ENCODE measurements at places on chromosomes 2 and 18. TPM values are rescaled to one million over a fixed set of nuclear protein-coding genes. Genes with fewer than 3 reads are reported as not detected.
A peak's percentile ranks its signal among the peaks of the same experiment; 100 is the strongest.

- H3K27ac ChIP-seq = no peak overlapping the region
- no peak for DNase-seq
- no peaks in the 10 kb centered on the region for H3K4me1 ChIP-seq
- H3K36me3 ChIP-seq = no peaks in the 10 kb centered on the region
- no peak overlapping the region for H3K4me3 ChIP-seq
- no peaks in the 10 kb centered on the region for H3K27me3 ChIP-seq
Measured at GRCh38 chr2:6814312-6814711, 51.4 kb downstream of the CMPK2 start.

- no peak overlapping the region for H3K27ac ChIP-seq
- DNase-seq = no peak
- no peaks in the 10 kb centered on the region for H3K27me3 ChIP-seq
- no peaks in the 10 kb centered on the region for H3K36me3 ChIP-seq
Measured at GRCh38 chr2:9032121-9032520, 28.6 kb upstream of the MBOAT2 start.

- H3K4me3 ChIP-seq = no peak overlapping the region
- peaks cover 24% of the 10 kb centered on the region for H3K27me3 ChIP-seq
- no peaks in the 10 kb centered on the region for H3K36me3 ChIP-seq
- DNase-seq = peak; percentile 27
Measured at GRCh38 chr2:120445449-120446143, 99.7 kb downstream of the INHBB start.

DNA sequence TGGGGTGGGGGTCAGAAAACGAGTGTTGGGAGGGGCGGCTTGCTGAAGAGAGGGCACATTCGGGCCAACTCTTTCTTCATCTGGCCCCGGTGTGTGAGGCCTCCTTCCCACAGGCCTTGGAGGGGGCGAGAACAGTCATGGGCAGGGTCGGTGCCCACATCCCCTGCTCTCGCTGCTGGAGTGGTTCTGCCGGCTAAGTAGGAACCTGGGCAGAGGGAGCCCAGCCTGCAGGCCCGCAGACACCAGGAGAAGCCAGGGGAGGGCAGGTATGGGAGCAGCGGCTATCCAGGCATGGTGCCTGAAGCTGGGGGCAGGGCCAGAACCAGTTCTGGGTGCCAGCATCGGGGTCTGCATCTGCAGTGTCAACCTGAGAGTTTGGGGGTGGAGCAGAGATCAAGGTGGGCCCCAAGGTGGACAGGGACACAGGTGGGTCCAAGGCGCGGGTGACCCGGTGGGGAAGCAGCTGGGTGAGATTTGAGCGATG lies 46.6 kb upstream of the HPCAL1 start:
- H3K4me1 ChIP-seq = no peaks in the 10 kb centered on the region
- DNase-seq = no peak
- no peaks in the 10 kb centered on the region for H3K27me3 ChIP-seq
- H3K36me3 ChIP-seq = no peaks in the 10 kb centered on the region
- H3K27ac ChIP-seq = no peak overlapping the region
- H3K4me3 ChIP-seq = no peak overlapping the region

GRCh38 chr2:214450118-214450894 lies 39.5 kb downstream of the VWC2L start:
- H3K27ac ChIP-seq = no peak overlapping the region
- H3K4me1 ChIP-seq = no peaks in the 10 kb centered on the region
- no peaks in the 10 kb centered on the region for H3K36me3 ChIP-seq
- H3K27me3 ChIP-seq = no peaks in the 10 kb centered on the region

DNA sequence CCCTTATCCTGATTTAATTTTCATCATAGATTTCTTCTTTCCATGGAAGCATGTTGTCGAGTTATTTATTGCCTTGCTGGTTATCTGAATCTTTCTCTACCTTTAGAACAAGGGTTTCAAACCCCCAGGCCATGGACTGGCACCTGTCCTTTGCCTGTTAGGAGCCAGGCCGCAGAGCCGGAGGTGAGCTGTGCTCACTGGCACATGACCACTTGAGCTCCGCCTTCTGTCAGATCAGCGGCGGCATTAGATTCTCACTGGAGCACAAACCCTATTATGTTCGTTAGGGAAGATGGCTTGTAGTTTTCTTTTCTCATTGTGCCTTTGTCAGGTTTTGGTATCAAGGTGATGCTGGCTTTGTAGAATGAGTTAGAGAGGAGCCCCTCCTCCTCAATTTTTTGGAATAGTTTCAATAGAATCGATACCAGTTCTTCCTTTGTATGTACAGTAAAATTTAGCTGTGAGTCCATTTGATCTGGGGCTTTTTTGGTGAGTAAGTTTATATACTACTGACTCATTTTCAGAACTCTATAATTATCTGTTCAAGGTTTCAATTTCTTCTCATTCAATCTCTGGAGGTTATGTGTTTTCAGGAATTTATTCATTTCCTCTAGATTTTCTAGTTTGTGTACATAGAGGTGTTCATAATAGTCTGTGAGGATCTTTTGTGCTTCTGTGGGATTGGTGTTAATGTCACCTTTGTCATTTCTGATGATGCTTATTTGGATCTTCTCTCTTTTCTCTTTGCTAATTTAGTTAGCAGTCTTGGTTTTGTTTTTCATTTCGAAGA lies 668.0 kb upstream of the FAM98A start:
- no peaks in the 10 kb centered on the region for H3K36me3 ChIP-seq
- H3K27me3 ChIP-seq = no peaks in the 10 kb centered on the region
- no peaks in the 10 kb centered on the region for H3K4me1 ChIP-seq

Gene PAX8
- 0.48 TPM for total RNA-seq

- no peaks in the 10 kb centered on the region for H3K4me1 ChIP-seq
- no peaks in the 10 kb centered on the region for H3K27me3 ChIP-seq
- H3K27ac ChIP-seq = no peak overlapping the region
Measured at GRCh38 chr18:24326211-24326610, 71.4 kb downstream of the OSBPL1A start.

DNA sequence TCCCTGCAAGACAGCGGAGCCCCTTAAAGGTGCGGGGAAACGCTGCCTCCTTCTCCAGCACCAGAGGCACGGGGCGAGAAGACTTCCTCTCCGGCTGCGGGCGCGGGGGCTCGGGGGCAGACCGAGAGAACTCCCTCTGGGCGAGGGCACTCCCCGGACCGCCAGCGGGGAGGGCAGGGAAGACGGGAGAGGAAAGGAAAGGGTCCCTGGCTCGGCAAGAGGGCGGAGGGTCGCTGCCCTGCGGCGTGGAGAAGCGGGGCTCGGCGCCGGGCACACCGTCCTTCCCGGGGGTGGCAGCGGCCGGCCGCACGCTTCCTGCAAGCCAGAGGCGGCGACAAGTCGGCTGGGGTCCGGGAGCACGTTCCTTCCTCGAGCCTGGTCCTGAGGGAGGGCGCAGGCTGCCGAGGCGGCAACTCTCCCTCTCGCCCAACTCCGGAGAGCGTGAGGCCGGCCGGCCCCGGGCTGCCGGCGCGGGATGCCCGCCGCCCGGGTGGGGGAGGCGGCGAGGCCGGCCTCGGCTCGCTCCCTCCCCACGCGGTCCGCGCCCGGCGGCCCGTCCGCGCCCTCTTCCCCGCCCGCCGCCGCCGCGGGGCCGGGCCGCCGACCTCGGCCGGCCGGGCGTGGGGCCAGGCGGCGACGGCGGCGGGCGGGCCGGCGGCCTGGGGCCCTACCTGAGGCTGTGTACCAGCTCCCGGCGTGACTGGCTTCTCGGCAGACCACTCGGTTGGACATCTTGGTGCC lies 1.1 kb downstream of the MEMO1 start:
- H3K27me3 ChIP-seq = no peaks in the 10 kb centered on the region
- H3K4me3 ChIP-seq = peak overlapping the region; percentile 74
- no peaks in the 10 kb centered on the region for H3K36me3 ChIP-seq
- H3K4me1 ChIP-seq = peaks cover 10% of the 10 kb centered on the region

Gene ERFE
- 1.4 TPM for total RNA-seq

DNA sequence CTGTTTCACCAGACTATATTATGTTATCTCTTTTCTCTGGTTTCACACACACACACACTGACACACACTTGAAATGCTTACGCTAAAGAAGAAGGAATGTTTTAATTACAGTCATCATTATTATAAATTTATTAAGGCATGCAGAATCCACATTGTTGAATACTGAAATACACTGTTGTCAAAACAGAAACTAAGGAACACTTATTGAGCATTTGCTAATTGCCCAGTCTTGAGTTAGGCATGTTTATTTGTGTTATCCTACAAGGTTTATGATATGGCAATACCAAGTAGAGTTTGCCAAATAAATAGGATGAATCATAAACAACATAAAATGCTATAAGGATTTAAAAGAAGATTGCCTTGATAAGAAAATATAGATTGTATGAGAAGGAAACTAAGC lies 917.0 kb upstream of the PIK3C3 start:
- H3K4me1 ChIP-seq = no peaks in the 10 kb centered on the region
- no peaks in the 10 kb centered on the region for H3K27me3 ChIP-seq
- no peak for DNase-seq
- H3K4me3 ChIP-seq = no peak overlapping the region
- no peaks in the 10 kb centered on the region for H3K36me3 ChIP-seq

Gene XPO1
- 128 TPM for total RNA-seq

DNA sequence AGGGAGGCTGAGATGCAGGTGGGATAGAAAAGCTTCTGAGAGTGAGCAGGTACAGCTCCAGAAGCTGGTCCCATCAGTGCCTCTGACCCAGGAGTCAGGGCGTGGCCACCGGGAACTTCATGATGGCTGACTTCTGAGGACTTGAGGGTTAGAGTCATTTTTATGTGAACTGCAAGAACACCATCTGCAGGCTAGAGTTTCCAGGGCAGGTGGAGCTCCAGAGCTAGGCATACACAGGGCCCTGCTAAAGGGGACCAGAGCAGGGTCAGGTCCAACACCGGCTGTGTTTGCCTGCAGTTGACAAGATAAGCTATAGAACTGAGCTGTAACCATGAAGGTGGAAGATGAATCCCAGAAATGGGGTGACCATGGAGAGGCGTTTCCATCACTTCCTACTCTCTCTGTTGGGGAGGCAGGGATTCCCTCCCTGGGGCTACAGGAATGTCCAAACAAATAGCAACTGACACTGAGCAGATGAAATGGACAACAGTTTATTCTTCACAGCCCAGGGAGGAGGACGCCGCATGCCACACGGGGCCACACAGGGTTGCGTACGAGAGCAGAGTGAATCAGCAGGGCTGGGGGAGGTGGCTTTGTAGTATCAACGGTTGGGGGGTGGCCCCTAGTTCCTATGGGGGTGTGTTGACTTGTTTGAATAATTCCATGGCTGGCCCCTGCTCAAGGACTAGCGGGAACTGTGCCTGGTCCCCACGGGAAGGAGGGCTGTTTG lies 77.6 kb upstream of the ZNF516 start:
- no peak for DNase-seq
- H3K27ac ChIP-seq = no peak overlapping the region
- H3K36me3 ChIP-seq = no peaks in the 10 kb centered on the region
- H3K4me3 ChIP-seq = no peak overlapping the region
- peaks cover under 1% of the 10 kb centered on the region for H3K27me3 ChIP-seq
- peaks cover 7% of the 10 kb centered on the region for H3K4me1 ChIP-seq

DNA sequence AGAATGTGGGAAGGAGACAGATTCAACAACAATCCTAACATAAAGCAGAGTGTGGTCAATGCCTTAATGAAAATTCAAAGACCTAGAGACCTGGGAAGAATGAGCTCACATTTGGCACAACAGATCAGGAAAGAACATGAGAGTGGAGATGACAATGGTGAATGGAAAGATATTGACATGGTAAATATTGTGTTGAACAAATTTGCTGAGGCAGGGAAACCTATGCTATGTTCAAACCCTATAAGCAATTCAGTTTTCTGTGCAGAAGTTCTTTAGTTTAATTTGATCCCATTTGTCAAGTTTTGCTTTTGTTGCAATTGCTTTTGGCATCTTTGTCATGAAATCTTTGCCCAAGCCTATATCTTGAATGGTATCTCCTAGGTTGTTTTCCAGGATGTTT lies 199.4 kb upstream of the LRRTM4 start:
- H3K27me3 ChIP-seq = no peaks in the 10 kb centered on the region
- DNase-seq = no peak
- no peak overlapping the region for H3K4me3 ChIP-seq
- H3K27ac ChIP-seq = no peak overlapping the region
- no peaks in the 10 kb centered on the region for H3K4me1 ChIP-seq

DNA sequence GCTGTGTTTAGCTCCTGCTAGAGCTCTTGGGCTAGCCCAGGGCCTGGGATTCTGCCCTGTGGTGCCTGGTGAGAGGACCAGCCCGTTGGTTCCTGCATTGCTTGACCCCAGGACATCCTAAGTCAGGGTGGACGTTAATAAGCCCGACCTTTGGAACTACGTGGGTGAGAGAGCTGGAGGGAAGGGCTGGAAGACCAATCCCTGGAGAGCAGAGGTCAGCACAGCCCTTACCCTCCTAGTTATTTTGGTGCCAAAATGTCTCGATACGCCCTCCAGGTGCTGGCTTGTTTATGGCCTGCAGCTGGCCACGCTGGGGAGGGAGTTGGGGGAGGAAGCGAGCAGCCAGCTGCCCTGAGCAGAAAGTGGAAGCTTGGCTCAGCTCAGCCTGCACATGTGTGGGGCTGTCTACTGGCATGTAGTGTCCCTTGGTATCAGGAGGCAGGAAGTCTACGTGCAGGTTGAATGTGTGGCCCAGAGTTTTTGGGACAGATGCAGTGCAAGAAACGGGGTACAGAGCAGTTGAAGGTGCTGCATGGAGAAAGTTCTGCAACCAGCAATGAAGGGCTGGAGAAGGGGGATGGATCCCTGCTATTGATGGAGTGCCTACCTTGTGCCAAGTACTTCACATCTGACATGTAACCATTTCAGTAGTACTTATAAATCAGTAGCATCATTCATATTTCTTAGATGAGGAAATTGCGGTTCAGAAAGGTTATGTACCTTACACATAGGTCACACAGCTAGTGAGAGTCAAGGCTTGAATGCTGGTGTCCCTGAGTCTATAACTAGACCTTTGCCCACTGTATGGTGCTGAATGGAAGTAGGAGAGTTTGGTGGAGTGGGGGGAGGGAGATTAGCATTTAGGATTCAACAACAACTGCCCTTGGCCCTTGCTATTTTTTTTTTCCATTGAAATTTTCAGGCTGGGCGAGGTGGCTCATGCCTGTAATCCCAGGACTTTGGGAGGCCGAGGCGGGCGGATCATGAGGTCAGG lies 5.0 kb upstream of the DGKD start:
- no peaks in the 10 kb centered on the region for H3K27me3 ChIP-seq
- H3K4me1 ChIP-seq = peaks cover 20% of the 10 kb centered on the region
- no peak overlapping the region for H3K27ac ChIP-seq
- H3K4me3 ChIP-seq = no peak overlapping the region

Gene RTP5
- total RNA-seq = not detected

GRCh38 chr18:7038330-7038851 lies 79.2 kb downstream of the LAMA1 start:
- peak overlapping the region; percentile 14 for H3K4me3 ChIP-seq
- DNase-seq = peak; percentile 97
- H3K4me1 ChIP-seq = peaks cover 4% of the 10 kb centered on the region
- no peaks in the 10 kb centered on the region for H3K36me3 ChIP-seq
- H3K27ac ChIP-seq = peak overlapping the region; percentile 83

DNA sequence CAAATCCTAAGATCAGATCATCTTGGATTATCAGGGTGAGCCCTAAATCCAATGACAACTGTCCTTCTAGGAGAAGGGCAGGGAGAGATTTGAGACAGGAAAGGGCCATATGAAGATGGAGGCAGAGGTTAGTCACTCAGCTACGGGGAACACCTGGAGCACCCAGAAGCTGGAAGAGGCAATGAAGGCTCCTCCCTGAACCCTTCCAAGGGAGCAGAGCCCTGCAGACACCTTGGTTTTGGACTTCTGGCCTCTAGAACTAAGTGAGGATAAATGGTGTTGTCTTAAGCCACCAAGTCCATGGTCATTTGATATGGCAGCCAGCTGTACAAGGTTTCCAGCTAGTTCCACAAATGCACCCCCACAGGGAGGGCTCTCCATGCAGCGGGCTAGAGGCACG lies 6.9 kb upstream of the PTPN2 start:
- no peaks in the 10 kb centered on the region for H3K4me1 ChIP-seq
- H3K27me3 ChIP-seq = peaks cover under 1% of the 10 kb centered on the region
- no peak for DNase-seq
- H3K4me3 ChIP-seq = no peak overlapping the region
- H3K27ac ChIP-seq = no peak overlapping the region

Gene GPBAR1
- 0.55 TPM for total RNA-seq

Data from astrocyte (in vitro differentiated cells and primary cell).